ENCODE measurements at places on chromosomes 5 and 9.

DNA sequence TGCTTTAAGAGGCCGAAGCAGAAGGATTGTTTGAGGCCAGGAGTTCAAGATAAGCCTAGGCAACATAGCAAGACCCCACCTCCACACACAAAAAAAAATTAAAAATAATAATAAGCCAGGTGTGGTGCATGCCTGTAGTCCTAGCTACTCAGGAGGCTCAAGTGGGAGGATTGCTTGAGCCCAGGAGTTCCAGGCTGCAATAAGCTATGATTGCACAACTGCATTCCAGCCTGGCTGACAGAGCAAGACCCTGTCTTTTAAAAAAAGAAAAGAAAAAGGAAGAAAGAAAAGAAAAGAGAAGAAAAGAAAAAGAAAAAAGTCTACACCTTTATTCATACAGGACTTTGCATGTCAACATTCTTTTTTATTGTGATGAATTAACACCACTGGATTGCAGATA lies 2125.8 kb downstream of the MAT2B start:
- no peak for DNase-seq

DNA sequence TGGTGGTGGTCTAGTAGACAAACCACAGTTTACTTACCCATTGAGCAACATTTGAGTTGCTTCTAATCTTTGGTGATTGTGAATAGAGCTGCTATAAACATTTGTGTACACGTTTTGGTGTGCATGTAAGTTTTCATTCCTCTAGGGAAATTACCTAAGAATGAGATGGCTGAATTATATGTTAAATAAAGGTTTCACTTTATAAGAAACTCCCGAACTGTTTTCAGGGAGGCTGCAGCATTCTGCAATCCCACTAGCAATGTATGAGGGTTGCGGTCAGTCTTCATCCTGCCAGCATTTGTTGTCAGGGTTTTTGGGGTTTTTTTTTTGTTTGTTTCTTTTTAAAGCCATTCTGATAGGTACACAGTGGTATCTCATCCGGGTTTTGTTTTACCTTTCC lies 45.7 kb upstream of the PPARGC1B start:
- DNase-seq: no peak

DNA sequence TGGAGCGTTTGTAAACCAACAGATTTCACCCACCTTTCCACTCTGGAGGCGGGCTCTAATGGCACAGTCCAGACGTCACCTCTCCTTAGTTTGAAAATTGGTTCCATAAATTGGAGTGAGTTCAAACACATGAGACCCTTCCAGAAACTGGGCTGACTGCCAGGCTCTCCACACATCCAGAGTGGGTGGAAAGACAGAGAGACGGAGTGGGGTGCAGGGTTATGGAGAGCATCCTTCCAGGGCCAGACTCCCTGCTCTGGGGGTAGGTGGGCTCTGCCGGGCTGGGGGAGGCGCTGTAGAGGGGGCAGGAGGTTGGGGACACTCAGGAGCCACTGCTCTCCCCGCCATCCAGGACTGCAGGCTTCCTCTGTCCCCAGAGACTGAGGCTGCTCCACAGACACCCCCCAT lies 104.7 kb upstream of the PHYKPL start:
- DNase-seq: no peak

GRCh38 chr9:124661271-124661670 lies 109.8 kb downstream of the NR6A1 start:
- no peak for DNase-seq

GRCh38 chr9:2132484-2133082 lies 117.4 kb downstream of the SMARCA2 start:
- no peak for DNase-seq

DNA sequence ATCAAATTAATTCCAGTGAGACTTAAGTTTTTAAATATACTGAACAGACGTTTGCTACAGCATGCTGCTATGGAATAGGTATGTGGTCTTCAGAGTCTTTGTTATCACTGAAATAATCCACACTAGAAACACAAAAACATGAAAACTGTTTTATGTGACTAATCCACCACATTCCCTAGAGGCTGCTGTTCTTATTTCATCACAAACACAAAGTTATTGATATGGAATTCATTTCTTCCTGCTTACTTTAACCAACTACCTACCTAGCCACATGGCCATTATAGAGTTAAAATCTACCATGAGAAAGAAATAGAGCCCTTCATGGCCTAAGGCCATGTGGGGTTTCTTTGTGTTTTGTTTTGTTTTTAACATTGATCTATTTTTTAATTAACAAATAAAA lies 232.3 kb upstream of the PTGER4 start:
- DNase-seq: no peak
